ENCODE measurements at places on chromosomes 5 and 9.

DNA sequence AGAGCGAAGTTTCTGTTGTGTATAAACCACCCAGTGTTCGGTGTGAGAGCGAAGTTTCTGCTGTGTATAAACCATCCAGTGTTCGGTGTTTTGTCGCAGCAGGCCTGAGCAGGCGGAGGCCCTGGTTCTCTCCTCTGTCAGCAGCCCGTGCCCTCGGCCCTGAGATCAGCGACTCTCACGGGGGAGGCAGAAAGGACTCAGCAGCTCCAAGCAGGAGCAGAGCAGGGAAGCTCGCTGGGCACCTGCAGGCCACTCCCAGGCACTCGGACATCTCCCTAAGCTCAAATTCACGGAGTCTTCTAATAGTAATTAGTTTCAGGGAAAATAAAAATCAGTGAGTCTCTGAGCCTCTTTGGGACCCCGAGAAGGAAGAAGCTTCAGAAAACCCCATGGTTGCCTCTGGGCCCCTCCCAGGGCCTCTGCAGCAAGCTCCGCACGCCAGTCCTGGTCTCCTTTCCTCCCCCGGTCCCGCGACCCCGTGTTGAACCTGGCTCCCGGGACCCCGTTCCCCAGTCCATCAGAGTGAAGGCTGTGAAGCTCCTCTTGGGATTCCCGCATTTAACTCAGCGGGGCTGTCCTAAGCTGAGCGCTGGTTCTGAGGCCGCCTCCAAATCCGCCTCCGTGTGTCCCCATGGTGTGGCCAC lies 81.9 kb upstream of the ADAMTS2 start:
- H3K36me3 ChIP-seq = no peaks in the 10 kb centered on the region
- H3K27ac ChIP-seq = no peak overlapping the region
- H3K4me3 ChIP-seq = no peak overlapping the region
- H3K27me3 ChIP-seq = no peaks in the 10 kb centered on the region
- no peak for DNase-seq
- no peaks in the 10 kb centered on the region for H3K4me1 ChIP-seq

- H3K4me3 ChIP-seq = no peak overlapping the region
- H3K4me1 ChIP-seq = peaks cover 51% of the 10 kb centered on the region
- H3K27me3 ChIP-seq = no peaks in the 10 kb centered on the region
These were observed 9.6 kb downstream of the SEC61B start for GRCh38 chr9:99231711-99232110.

- H3K4me3 ChIP-seq = no peak overlapping the region
- H3K36me3 ChIP-seq = peaks cover 2% of the 10 kb centered on the region
- H3K27ac ChIP-seq = no peak overlapping the region
These were observed 148.3 kb upstream of the NR3C1 start for GRCh38 chr5:143551820-143552251.

DNA sequence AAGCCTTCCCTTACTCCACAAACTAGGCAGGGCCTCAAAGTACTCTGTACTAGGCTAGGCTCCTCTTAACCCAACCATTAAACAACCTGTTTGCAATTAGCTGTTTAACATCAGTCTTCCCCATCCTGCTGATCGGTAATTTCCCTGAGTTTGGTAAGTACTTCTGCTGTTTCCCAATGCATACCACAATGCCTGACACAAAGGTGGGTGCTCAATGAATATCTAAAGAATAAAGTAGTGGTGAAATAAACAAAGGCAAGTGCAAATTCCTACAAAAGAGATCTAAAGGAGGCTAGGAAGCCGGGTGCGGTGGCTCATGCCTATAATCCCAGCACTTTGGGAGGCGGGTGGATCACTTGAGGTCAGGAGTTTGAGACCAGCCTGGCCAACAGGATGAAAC lies 25.0 kb downstream of the FBXW2 start:
- H3K27ac ChIP-seq = no peak overlapping the region
- H3K27me3 ChIP-seq = no peaks in the 10 kb centered on the region
- peaks cover 35% of the 10 kb centered on the region for H3K4me1 ChIP-seq
- DNase-seq = no peak

- H3K27ac ChIP-seq = no peak overlapping the region
- no peaks in the 10 kb centered on the region for H3K27me3 ChIP-seq
- no peak for DNase-seq
- no peaks in the 10 kb centered on the region for H3K4me1 ChIP-seq
- H3K4me3 ChIP-seq = no peak overlapping the region
These were observed 666.4 kb upstream of the ZNF608 start for GRCh38 chr5:125412561-125413495.

DNA sequence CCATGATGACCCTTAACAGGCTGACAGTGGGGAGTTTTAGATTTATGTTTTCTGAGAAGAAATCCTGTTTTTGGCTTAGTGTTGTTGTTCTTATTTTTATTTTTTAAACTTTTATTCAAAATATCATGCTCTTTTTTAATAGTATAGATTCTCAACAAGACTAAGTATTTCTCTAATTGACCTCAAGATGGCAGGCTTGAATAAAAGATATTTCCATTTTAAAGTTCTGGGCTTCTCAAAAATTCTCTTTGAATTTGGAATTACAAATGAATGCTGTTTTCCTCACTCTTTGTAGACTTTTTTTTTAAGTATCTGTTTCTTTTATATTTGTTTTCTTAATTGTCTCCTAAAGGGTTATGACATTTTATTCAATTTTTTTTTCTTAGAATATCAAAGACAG lies 50.0 kb upstream of the SH3GL2 start:
- H3K36me3 ChIP-seq = no peaks in the 10 kb centered on the region
- no peaks in the 10 kb centered on the region for H3K27me3 ChIP-seq
- no peak for DNase-seq
- H3K4me1 ChIP-seq = no peaks in the 10 kb centered on the region
- no peak overlapping the region for H3K4me3 ChIP-seq
- no peak overlapping the region for H3K27ac ChIP-seq

GRCh38 chr5:110265162-110265561 lies 461.3 kb downstream of the TMEM232 start:
- H3K27me3 ChIP-seq = peaks cover 2% of the 10 kb centered on the region
- no peak for DNase-seq
- H3K36me3 ChIP-seq = no peaks in the 10 kb centered on the region
- no peak overlapping the region for H3K27ac ChIP-seq

DNA sequence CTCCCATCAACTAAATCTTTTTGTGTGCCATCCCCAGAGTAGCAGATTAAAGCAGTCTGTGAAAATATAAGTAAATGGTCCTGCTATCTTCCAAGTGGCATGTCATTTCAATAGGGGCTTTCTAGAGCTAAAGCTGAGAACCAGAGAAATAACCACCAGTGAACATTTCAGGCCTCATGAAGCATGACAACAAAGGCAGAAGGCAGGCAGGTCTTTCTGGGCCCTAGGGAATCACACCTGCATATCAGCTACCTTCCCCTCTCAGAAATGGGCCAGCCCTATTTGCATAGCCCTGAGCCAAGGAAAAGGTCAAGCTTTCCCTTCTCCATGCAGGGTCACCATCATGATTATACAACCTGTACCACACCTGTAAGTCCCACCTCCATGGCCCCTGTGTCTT lies 205.3 kb downstream of the DEPDC1B start:
- H3K4me3 ChIP-seq = no peak overlapping the region
- no peak for DNase-seq
- no peak overlapping the region for H3K27ac ChIP-seq
- H3K4me1 ChIP-seq = no peaks in the 10 kb centered on the region

GRCh38 chr9:133609311-133610098 lies at the start of gene FAM163B:
FAM163B (minus strand) TSS chr9:133609389; CDS start chr9:133580223, 29,166 bp downstream.
- no peaks in the 10 kb centered on the region for H3K36me3 ChIP-seq
- DNase-seq = peak; percentile 30
- no peak within 1 kb of the TSS for H3K27ac ChIP-seq
- H3K27me3 ChIP-seq = peaks cover 15% of the 10 kb centered on the region
- no peaks in the 10 kb centered on the region for H3K4me1 ChIP-seq

DNA sequence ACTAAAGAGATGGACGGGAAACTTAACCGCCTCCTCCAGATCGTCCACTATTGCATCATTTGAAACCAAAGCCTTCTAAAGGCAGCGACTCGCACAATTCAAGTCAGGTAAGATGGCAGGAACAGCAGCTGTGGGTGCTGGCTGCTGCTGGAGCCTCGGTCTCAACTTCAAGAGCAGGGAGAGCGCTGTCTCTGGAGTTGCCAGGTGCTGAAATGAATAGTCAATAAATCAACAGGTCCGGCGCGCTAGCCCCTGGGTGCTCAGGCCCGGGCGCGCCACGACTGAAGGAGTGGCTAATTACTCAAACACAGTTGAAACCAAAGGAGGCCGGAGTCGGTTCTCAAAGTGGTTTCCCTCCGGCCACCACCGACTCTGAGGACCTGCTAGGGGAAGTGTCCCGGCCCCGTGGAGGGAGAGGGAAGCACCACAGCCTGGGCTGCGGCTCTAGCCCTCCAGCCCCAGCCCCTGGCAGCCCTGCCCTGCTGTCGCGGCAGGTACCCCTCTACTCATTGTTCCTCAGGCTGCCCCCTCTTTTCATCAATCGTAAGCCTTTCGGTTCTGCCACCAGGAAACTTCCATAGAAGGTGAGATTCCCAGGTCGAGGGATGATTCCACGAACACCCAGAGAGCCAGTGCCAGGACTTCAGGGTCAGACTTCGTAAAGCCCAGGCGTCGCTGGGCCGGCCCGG lies 804 bp downstream of the TTC39B start:
- H3K4me3 ChIP-seq = peak overlapping the region; percentile 98
- peak overlapping the region; percentile 74 for H3K27ac ChIP-seq
- DNase-seq = no peak
- peaks cover 55% of the 10 kb centered on the region for H3K4me1 ChIP-seq
- no peaks in the 10 kb centered on the region for H3K27me3 ChIP-seq

Data from activated T-helper 1 cell treated with anti-CD3 and anti-CD28 coated beads, Interleukin-12 subunit alpha, Interleukin-12 subunit beta, Interleukin-2, Interleukin-4 antibody, amounts not matched to agents 30 ng/mL and 10 ng/mL and 1 ng/mL, durations not matched to agents 14 hours and 24 hours and 36 hours (primary cell).